ENCODE measurements at places on chromosomes 7 and 10.

DNA sequence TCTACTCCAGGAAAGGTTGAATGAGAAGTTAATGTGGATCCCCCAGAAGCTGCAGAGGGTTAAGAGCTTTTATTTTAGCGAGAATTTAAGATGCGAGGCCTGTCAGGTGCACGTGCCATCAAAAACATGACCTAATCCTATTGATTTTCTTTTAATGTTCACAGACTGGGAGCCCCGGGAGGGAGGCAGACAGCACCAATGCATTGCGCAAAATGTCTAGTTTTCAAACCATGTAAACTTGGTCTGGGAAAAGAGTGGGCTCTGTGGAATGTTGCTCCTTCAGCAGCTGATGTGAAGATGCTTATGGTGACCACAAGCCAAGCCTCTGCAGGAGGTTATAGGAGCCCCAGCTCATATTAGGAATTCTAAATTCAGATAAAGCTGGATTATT lies 172.0 kb upstream of the ITGB1 start:
- no peak for DNase-seq

- DNase-seq: no peak
These were observed 1.3 kb downstream of the CUTC start for GRCh38 chr10:99733366-99733765.

DNA sequence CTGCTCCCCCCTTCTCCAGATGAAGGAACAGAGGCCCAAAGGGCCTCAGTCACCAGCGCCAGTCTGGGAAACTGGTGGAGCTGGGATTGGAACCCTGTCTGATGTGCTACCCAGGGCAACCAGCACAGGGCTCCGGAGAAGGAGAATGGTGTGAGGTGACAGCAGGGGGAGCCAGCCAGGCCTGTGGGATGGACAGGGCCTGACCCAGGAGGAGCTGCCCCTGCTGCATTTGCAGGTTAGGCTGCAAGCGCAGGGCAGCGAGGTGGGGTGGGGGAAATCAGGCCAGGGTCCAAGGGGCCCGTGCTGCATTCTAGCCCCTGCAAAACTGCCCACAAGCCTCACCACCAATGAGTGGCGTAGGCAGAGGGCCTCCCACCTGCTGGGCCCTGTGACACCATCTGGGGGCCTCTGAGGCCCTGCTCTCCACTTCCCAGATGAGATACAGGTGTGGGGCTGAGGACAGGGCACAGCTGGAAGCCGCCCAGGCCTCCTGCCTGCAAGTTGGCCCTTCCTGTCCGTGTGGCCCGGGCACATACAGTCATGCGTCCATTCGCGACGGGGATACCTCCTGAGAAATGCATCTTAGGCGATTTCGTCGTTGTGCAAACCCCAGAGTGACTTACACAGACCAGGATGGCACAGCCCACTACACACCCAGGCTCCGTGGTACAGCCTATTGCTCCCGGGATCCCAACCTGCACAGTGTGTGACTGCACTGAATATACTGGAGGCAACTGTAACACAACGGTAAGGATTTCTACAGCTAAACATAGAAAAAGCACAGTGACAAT lies 45.3 kb downstream of the RASGEF1A start:
- no peak for DNase-seq

- DNase-seq: no peak
These were observed 684.0 kb upstream of the FOXK1 start for GRCh38 chr7:3998060-3998459.

DNA sequence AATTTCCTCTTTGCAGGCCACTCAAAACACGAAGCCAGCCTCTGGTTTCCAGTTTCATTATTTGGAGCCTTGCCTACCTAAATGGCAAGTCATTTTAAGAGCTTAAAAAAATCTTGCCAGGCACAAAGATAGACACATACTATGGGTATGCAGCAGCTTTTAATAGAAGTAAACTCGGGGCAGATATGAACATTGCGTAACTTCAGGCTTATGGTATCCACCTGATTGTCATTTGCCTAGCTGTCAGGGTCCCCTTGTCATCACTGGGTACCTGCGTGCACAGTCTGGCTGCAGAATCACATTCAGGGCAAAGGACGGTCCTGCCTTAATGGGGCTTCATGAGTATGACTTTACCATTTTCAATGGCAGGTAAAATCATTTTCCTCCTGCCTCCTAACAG lies 466.1 kb upstream of the NRP1 start:
- DNase-seq: no peak

- peak; percentile 62 for DNase-seq
These were observed 415.0 kb downstream of the SFMBT2 start for GRCh38 chr10:6995831-6996230.

GRCh38 chr10:95242581-95243317 lies 48.1 kb downstream of the PDLIM1 start:
- no peak for DNase-seq

- DNase-seq: no peak
These were observed 666.2 kb downstream of the TYW1 start for GRCh38 chr7:67662804-67663203.

DNA sequence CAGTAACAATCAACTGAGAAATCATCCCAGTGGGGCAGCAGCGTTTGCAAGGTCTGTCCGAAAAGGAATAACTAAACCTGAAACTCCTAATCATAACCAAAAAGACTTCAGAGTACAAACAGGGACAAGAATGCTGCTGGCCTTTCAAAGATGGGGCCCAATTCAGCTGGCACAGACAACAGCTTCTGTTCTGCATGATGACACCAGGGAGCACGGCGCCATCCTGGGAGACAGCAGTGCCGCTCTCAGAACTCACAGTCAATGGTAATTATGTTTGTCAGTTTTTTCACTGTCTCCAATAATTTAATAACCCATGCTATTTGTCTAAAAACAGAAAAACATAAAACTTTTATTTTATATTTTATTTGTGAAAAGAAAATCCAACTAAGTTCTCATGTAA lies 90.0 kb downstream of the LARP4B start:
- no peak for DNase-seq

DNA sequence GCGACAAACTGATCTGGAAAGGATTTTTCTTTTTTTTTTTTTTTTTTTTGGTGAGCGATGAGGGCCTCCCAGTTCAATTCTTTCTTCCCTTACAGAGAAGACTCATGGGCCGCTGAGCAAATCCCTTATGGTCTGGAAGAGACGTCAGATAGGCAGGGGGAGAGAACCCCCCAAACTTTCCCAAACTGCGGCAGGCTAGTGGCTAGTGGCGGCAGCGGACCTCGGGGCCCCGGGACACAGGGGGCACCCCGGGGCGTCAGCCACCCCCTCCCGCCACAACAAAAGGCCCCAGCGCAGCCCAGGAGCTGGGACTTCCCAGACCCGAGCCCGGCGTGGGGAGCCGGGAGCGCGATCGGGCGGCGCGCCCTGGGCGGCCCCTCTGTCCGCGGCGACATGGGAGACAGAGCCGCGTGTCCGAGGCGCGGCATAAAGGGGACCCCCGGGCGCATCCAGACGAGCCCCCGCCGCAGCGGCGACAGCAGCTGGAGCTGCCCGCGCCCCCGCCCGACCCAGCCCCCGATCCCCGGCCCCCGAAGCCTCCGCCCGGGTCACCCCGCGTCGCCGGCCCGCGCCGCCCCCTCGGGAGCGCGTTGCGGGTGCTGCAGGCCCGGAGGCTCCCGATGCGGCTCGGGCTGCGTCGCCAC lies 755 bp downstream of the FAM171A1 start:
- no peak for DNase-seq

DNA sequence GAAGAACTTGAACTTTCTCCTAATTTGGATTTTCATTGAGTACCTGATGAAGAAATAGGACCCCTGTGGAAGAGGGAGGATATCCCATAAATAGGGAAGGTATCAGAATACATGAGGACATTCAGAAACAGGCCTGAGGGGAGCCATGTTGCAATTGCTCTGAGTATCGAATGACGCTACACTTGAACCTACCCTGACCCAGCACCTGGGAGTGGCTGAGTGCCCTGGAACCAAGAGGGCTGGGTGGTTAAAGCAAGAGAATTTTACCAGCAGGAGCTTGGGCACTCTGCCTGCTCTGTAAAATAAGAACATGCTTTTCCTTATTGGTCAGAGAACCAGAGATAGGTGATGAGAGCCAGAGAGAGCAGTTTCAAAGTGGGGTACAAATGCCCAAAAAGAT lies 7.2 kb downstream of the NEUROD6 start:
- no peak for DNase-seq

DNA sequence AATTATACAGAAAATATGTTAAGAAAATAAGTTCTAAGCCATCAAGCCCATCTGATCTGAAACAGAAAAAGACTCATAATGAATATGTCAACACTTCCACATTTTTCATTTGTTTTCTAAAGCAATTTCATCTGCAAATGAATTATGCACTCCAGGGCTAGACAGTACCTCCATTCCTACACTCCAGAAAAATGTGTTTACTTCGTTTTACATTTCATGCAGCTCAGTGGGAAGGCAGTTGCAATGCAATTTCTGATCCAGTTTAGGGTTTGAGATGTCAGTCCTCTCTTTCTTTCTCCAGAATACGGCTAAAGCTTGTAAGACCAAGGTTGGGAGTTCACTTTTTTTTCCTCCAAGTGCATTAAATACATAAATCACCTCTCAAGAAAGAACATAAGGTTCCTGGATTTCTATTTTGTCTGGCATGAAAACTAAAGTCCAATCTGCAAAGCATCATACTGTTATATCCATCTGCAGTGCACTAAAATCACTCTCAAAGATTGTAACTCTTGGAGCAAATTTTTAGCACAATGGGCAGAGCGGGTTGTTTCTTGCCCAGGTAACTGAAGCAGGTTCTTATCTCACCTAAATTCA lies 348.8 kb upstream of the C7orf33 start:
- no peak for DNase-seq

DNA sequence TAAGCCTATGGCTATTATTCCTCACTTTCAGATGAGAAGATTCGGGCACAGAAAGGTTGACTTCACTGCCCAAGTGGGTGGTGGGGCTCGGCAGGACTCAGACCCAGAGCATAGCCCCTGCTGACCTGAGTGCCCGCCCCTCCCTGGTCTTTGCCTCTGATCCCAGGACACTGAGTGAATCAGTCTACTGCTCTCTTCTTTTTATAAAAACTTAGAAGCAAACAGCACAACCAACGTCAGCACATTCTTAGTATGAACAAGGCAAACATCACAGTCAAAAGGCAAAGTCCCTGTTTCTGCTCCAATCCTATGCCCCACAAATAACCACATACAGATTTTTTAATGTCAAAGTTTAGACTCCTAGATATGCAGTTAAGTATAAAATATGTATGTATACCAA lies 237.8 kb downstream of the ZMYND11 start:
- DNase-seq: no peak

- DNase-seq: no peak
These were observed 68.5 kb upstream of the DKK1 start for GRCh38 chr10:52245547-52245946.

DNA sequence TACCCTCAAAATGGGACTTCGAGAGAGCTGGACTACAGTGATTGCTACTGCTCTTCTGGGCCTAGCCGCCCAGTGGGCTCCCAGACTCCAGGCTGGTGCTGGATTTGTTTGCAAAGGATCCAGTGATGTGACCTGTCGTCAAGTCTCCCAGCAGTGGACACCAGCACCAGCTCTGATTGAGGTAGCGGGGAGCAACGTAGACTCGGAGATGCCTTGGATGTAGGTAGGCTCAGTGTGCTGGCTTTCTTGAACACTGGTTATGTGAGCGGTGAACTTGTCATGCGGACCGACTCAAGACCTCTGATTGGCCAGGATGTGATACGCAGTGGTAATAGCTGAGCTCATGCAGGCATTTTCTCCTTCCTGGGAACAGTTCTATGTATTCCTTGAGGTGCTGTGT lies 19.4 kb downstream of the AKR1C2 start:
- no peak for DNase-seq

DNA sequence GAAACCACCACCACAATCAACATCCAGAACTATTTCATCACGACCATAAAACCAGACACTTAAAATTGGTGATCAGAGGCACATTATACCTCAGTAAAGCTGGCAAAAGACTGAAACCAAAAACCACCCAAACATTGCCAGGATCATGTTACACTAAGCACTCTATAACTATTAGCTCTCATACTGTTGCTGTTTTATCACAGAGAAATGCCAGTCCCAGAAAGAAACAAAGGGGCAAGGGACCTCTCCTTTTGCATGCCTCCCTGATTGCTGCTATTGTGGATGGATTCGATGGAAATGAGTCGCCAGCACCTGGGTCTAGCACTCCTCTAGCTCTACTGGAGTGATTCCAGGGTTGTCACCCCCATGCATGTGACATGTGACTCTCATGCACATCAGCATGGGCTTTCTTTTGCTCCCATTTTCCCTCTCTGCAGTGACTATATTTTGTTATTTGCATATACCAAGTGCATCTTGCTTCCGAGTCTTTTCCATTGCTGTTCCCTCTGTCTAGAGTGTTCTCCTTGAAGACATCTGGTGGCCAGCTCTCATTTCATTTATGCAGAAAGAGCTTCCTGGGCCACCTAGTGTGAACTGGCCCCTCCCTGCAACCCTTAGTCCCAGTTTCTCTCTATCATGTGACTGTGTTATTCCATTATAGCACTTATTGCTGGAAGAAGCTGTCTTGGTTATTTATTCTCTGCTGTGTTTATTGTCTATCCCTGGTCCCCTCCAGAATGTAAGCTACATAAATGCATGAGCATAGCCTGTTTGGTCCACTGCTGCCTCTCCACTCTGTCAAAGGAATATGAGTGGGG lies 300.6 kb downstream of the PLXNA4 start:
- DNase-seq: no peak

DNA sequence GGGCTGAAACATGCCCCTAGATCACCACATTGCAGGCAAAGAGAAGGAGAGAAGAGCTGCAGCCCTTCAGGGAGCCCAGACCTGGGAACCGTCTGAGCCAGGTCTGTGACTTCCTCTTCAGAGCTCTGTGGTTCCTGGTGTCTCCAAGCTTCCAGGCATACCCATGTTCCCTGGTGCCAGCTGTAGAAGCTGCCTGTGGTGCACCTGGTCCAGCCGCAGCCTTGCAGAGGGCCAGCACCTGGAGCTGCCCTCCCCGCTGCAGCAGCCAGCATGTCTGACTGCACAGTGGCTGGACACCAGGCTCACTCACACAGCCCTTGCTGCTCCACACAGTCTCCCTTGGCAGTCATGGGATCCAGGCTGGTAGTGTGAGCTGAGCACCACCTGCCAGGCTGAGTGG lies 33.6 kb downstream of the C7orf25 start:
- no peak for DNase-seq

GRCh38 chr7:30365621-30366020 lies 81.2 kb downstream of the ZNRF2 start:
- no peak for DNase-seq
